ENCODE measurements at places on chromosomes 1 and 21.

- DNase-seq, result no peak
Measured at GRCh38 chr1:246152986-246153431, 354.1 kb downstream of the SMYD3 start.

- peak; percentile 24 for DNase-seq
Measured at GRCh38 chr1:34984793-34985608, at the start of gene TMEM35B. TSS of gene TMEM35B (minus strand) at chr1:34985347. CDS start at chr1:34985305, 42 bp downstream.

GRCh38 chr1:220642285-220642684 is 47.9 kb upstream of the C1orf115 start:
- no peak for DNase-seq

DNA sequence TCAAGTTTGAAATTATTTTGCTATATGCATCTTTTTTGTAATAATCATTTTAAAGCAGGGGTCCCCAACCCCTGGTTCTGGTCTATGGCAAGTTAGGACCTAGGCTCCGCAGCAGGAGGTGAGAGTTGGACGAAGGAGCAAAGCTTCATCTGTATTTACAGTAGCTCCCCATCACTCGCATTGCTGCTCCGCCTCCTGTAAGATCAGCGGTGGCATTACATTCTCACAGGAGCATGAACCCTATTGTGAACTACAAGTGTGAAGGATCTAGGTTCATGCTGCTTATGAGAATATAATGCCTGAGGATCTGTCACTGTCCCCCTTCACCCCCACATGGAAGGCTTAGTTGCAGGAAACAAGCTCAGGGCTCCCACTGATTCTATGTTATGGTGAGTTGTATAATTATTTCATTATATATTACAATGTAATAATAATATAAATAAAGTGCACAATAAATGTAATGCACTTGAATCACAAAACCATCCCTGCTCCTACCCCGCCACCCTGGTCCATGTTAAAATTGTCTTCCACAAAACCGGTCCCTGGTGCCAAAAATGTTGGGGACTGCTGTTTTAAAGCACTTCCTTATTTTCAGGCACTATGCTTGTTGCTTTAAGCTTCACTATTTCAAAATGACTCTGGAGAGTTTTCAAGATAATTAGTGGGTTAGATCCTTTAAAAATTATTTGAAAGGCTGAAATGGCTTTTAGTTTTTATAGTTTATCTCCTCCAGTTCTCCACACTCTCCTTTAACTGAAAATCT is 74.8 kb downstream of the PLA2G4A start:
- DNase-seq, result no peak

DNA sequence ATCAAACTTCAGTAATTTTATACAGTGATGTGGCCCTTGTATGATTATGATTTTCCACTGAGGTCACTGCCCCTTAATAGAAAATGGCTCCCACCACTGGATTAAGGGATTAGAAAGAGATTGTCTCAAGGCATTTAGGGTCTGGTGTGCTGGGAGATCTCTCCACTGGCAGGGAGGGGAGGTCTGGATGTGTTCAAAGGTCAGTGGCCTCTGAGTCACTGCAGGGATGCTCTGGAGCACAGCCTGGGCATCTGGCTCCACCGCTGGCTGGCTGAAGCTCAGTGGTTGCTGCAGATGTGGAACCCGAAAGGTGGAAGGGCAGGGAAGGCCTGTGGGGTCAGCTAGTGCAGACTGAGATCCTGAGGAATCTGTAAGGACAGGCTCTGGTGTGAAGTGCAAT is 18.3 kb upstream of the CHI3L1 start:
- DNase-seq, result no peak

GRCh38 chr1:236853921-236854604 is 59.0 kb downstream of the MTR start:
- DNase-seq, result no peak

GRCh38 chr1:55679971-55680370 is 464.8 kb upstream of the USP24 start:
- no peak for DNase-seq

DNA sequence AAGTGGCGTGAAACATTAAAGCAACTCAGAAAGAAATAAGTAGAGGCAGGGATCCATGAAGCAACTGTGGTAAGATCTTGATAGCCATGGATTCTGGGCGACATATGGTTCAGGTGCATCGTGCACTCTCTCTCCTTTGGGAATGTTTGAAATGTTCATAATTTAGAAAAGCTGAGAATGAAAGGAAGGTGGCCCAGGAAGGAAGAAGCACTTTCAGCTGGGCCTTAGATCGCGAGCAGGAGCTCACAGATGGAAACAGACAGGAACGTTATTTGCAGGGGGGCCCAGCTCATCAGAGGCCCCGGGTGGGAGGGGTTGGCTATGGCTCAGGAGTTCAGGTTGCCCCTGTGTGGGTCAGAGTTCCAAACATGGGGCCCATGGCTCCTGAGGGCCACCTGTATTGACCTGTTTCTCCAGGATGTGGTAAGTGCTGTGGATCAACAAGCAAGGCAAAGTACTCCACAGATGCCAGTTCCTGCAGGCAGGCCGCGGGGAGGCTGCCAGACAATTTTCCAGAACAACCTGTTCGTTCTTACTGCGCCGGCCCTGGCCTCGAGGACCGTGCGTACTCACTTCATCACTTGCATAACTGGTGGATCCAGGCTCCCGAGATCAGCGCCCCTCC is 253.2 kb downstream of the TOMM20 start:
- DNase-seq, result no peak

DNA sequence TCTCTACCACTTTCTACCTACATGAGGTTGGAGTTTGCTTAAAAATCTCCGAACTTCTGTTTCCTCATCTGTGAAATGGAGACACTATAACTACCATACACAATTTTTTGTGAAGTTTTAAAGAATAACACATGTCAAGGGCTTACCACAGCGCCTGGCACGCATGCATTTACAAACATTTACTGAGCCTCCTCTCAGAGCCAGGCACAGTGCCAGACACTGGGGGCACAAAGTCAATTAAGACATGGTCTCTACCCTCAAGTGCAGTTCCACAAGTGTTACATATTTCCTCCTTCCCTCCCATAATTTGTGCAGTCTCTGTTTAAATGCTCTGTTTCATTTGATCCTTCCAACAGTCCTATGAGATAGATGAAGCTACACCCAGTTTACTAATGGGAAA is 356.4 kb upstream of the ESRRG start:
- no peak for DNase-seq

GRCh38 chr21:39105341-39105765 is 77.9 kb downstream of the PSMG1 start:
- DNase-seq, result no peak

DNA sequence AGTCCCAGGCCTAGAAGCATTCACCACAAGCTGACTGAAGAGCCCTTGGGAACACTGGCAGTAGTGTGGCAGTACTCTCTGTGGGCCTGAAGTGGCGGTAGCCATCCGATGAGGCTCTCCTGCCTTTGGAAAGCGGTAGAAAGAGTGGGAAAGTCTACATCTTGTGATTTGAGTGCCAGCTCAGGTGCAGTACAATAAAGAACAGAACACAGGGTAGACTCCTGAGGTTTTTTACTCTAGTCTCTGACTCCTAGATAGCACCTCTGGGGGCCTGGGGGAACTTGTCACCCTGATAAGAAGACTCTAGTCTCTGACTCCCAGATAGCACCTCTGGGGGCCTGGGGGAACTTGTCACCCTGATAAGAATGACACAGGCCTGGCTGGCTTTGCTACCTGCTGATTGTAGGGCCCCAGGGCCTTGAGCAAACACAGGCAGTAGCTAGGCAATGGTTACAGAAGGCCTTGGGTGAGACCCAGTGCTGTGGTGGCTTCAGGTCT is 18.0 kb upstream of the IL20 start:
- DNase-seq, result no peak

GRCh38 chr1:108862017-108862610 is 5.2 kb upstream of the AKNAD1 start:
- DNase-seq, result peak; percentile 11

DNA sequence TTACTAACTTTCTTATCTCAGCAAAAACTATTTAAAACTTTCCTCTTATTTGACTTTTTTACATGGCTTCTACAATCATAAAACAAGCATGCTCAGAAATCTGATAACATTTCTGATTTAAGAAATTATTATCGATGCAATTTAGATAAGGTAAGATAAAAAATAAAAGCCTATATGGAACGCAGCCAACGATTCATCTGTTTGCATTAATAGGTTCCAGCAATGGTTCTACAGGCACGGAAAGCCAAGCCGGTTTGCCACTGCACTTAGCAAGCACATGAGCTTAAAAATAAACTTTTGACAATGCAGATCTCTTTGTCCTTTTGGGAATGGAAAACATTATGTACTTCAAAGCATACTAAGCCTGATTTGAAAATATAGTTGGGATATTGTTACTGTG is 77.5 kb upstream of the KCNK2 start:
- DNase-seq, result no peak

- peak; percentile 36 for DNase-seq
Measured at GRCh38 chr21:40244981-40245380, 377.7 kb downstream of the PCP4 start.

GRCh38 chr1:5371270-5371669 is 621.0 kb downstream of the NPHP4 start:
- no peak for DNase-seq

- no peak for DNase-seq
Measured at GRCh38 chr1:29011775-29012174, 97.4 kb downstream of the EPB41 start.

- no peak for DNase-seq
Measured at GRCh38 chr1:156554971-156555370, 17.4 kb downstream of the IQGAP3 start.

GRCh38 chr1:219959540-219960203 is 31.3 kb upstream of the SLC30A10 start:
- DNase-seq, result no peak

GRCh38 chr21:41667136-41667535 is 99.7 kb downstream of the RIPK4 start:
- DNase-seq, result no peak

DNA sequence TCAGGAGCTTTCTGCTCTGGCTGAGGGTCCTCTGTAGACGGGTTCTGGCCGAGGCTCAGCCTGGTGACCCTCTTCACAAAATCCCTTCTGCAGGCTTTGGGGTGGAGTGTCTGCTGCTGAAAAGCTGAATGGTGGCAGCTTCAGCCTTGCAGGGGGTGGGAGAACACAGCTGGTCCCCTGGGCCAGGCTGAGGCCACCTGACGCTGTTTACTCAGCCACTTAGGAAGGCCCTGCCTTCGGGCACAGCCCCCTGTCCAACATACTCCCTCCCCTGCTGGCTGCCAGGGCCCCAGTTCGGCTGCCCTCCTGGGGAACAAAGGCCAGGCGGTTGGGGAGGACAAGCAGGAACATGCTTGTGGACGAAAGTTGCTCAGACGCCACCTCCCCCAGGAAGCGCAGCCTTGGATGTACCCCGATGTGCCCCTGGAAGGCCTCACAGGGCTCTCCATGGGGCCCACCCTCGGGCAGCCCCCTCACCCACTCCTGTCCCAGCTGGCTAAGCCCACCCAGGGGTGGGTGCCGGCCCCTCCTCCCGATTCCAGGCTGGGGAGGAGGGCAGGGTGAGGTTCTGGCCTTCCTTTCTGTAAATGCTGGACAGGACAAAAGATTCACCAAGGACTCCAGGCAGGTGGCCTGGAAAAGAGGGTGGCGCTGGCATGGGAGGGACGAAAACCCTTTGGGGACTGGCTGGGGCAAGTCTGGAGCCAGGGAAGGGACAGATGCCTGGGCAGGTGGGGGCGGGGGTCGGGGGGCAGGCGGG is at the start of gene ANKRD65:
ANKRD65 (minus strand) TSS at position 130 of the 760 bp plus-strand sequence. CDS start 271 bp downstream, outside the sequence.
- no peak for DNase-seq

DNA sequence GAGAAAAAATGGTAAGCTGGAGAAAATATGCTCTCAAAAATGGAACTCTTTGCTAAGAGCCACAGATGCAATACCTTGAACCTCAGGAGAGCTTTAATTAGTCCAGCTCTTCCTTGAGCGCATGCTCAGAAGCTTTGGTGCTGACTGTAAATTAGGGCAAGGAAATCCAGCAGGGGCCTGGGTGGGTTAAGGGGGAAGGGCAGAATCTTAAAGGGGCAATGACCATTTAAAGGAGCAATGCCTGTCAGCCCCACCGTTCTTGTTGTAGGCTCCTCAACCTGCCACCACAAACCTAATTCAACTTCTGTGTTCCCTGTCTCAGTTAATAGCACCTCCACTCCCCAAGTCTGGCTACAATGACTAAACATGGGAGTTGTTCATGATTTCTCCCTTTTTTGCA is 6.8 kb upstream of the SLC22A15 start:
- no peak for DNase-seq

GRCh38 chr1:17744666-17745478 is 10.3 kb upstream of the ACTL8 start:
- no peak for DNase-seq

- no peak for DNase-seq
Measured at GRCh38 chr1:230821346-230821745, 47.0 kb downstream of the C1orf198 start.
